ENCODE measurements at places on chromosomes 5 and 9.

- no peak for DNase-seq
These were observed 63.8 kb upstream of the ORM1 start for GRCh38 chr9:114258866-114259797.

GRCh38 chr9:69604568-69605219 is 67.5 kb downstream of the APBA1 start:
- no peak for DNase-seq

- DNase-seq: no peak
These were observed 30.5 kb downstream of the GRIA1 start for GRCh38 chr5:153520952-153521351.

GRCh38 chr5:10479154-10479721 is 37.6 kb downstream of the ROPN1L start:
- peak; percentile 93 for DNase-seq

- DNase-seq: no peak
These were observed 12.7 kb downstream of the POLR1E start for GRCh38 chr9:37498457-37498856.

- no peak for DNase-seq
These were observed 22.6 kb downstream of the PLAC8L1 start for GRCh38 chr5:146082798-146083197.

GRCh38 chr9:74303945-74304344 is 193.2 kb upstream of the RORB start:
- DNase-seq: no peak

GRCh38 chr5:160450164-160450932 is 28.7 kb downstream of the PTTG1 start:
- DNase-seq: no peak

DNA sequence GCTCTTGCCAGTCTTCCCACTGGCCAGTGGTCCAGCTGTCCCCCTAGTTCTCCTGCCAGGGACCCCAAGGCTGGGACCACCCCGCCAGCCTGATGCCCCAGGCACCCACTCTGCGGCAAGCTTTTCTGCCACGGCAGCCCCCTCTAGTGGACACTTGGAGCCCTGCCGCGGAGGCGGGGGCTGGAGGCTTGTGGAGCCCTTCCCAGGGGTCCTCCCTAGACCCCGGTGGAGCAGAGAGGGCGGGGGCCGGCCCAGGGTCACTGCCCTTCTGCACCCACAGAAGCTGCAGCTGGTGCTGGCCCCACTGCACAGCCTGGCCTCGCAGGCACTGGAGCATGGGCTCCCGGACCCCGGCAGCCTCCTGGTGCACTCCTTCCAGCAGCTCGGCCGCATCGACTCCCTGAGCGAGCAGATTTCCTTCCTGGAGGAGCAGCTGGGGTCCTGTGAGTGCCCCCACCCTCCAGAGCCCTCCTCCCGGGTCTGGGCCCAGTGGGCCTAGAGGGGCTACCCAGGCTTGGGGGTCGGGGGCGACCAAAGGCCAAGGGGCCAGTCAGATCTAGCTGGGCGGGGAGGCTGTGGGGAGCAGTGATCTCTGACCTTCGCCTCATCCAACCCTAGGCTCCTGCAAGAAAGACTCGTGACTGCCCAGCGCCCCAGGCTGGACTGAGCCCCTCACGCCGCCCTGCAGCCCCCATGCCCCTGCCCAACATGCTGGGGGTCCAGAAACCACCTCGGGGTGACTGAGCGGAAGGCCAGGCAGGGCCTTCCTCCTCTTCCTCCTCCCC is 9.1 kb downstream of the EGFL7 start:
- no peak for DNase-seq

All from foreskin keratinocyte (primary cell).